ENCODE measurements at places on chromosomes 6 and 20. TPM values are rescaled to one million over a fixed set of nuclear protein-coding genes. Genes with fewer than 3 reads are reported as not detected.

Gene ZNF341
- total RNA-seq = 3.6 TPM

Gene FAM209A
- total RNA-seq = not detected

Gene SNHG17
- 30.8 TPM for total RNA-seq

Gene POPDC3
- total RNA-seq = 3.3 TPM

Gene PEX6
- total RNA-seq = 28.3 TPM

Gene FITM2
- 3.5 TPM for total RNA-seq

Gene NHLRC1
- 1.8 TPM for total RNA-seq

Gene EZR
- 247 TPM for total RNA-seq

Gene WFDC9
- total RNA-seq = not detected

Gene ATP6V1G2
- 0.19 TPM for total RNA-seq

Gene CCN6
- total RNA-seq = 0.14 TPM
